ENCODE measurements at places on chromosomes 1 and 21. TPM values are rescaled to one million over a fixed set of nuclear protein-coding genes. Genes with fewer than 3 reads are reported as not detected.

The CELSR2 gene
- total RNA-seq = 2.9 TPM

The TRIM46 gene
- total RNA-seq = 2.9 TPM

The ANGPTL1 gene
- total RNA-seq = not detected

The OR2AK2 gene
- not detected for total RNA-seq

The TMEM51 gene
- total RNA-seq = 26.4 TPM

The DMBX1 gene
- 0.87 TPM for total RNA-seq

The HSPA13 gene
- 13.9 TPM for total RNA-seq

The CDKN2C gene
- total RNA-seq = 12.2 TPM

The FALEC gene
- not detected for total RNA-seq

The USH2A gene
- under 0.01 TPM for total RNA-seq

The LIN9 gene
- total RNA-seq = 8.0 TPM

The GBP3 gene
- total RNA-seq = 0.97 TPM

The ASTN1 gene
- 0.02 TPM for total RNA-seq

The COL11A1 gene
- total RNA-seq = 3.2 TPM

The PGLYRP4 gene
- not detected for total RNA-seq

The LAPTM5 gene
- total RNA-seq = 0.22 TPM

The COL8A2 gene
- 0.14 TPM for total RNA-seq

The NUF2 gene
- 23.4 TPM for total RNA-seq

The RGS1 gene
- not detected for total RNA-seq

The CHRM3 gene
- total RNA-seq = 0.02 TPM

The NOTCH2 gene
- 54.0 TPM for total RNA-seq

The BTBD8 gene
- total RNA-seq = 0.55 TPM

The HSPA6 gene
- 6.5 TPM for total RNA-seq

The AMY1C gene
- total RNA-seq = not detected

The PTAFR gene
- total RNA-seq = 0.09 TPM

The L1TD1 gene
- not detected for total RNA-seq

The SPRR2G gene
- total RNA-seq = not detected

The ZNF593OS gene
- total RNA-seq = not detected

The AKR7A2 gene
- total RNA-seq = 49.5 TPM

The TSPAN2 gene
- 0.69 TPM for total RNA-seq

The SRGAP2 gene
- 34.5 TPM for total RNA-seq

The DIPK1A gene
- 9.5 TPM for total RNA-seq

The AIRE gene
- total RNA-seq = not detected

The BEST4 gene
- total RNA-seq = 0.45 TPM

The TRIM62 gene
- total RNA-seq = 2.4 TPM

The SYT14 gene
- 0.06 TPM for total RNA-seq

The CFH gene
- 5.8 TPM for total RNA-seq

The GBP6 gene
- not detected for total RNA-seq

The CD2 gene
- total RNA-seq = not detected

The PTPN14 gene
- 9.7 TPM for total RNA-seq

The CENPL gene
- total RNA-seq = 16.0 TPM

The SYPL2 gene
- total RNA-seq = 0.17 TPM

The PTGFR gene
- total RNA-seq = not detected

The DDI2 gene
- total RNA-seq = 10.6 TPM

The RNU5D-1 gene
- not detected for total RNA-seq

The CCDC27 gene
- total RNA-seq = not detected

Measured in A549 treated with dexamethasone at 1 μM for 4 hours (cell line).